Activated T-helper 2 cell treated with anti-CD3 and anti-CD28 coated beads, Interferon-gamma antibody, Interleukin-2, Interleukin-4, amounts not matched to agents 10 μg/mL and 5 μg/mL and 100 μg/mL, durations not matched to agents 14 hours and 24 hours and 36 hours (primary cell): ENCODE measurements at places on chromosomes 13 and 19. TPM values are rescaled to one million over a fixed set of nuclear protein-coding genes. Genes with fewer than 3 reads are reported as not detected.

LAIR2 gene
- total RNA-seq = 76.8 and 77.7 TPM in 2 replicates

OR7D2 gene
- total RNA-seq = 0.37 and 0.62 TPM in 2 replicates

ZNF700 gene
- 14.5 and 14.6 TPM in 2 replicates for total RNA-seq

ZNF534 gene
- not detected in 2 replicates for total RNA-seq

- no peak for DNase-seq
These were observed 4.9 kb downstream of the CACTIN start for GRCh38 chr19:3621689-3622088.

- DNase-seq = no peak
These were observed 17.7 kb downstream of the NFIX start for GRCh38 chr19:13012690-13013608.

- DNase-seq = no peak
These were observed 11.4 kb upstream of the TCF3 start for GRCh38 chr19:1663852-1664251.

GRCh38 chr19:46373491-46374359, 26.8 kb downstream of the PPP5C start:
- DNase-seq = no peak

GRCh38 chr19:11361037-11361770, 6.0 kb downstream of the PLPPR2 start:
- DNase-seq = no peak

- peak; percentile 39 for DNase-seq
These were observed 26.5 kb upstream of the LSM14A start for GRCh38 chr19:34145741-34146202.

- DNase-seq = no peak
These were observed 22.9 kb downstream of the LRCH1 start for GRCh38 chr13:46575818-46576221.

DNA sequence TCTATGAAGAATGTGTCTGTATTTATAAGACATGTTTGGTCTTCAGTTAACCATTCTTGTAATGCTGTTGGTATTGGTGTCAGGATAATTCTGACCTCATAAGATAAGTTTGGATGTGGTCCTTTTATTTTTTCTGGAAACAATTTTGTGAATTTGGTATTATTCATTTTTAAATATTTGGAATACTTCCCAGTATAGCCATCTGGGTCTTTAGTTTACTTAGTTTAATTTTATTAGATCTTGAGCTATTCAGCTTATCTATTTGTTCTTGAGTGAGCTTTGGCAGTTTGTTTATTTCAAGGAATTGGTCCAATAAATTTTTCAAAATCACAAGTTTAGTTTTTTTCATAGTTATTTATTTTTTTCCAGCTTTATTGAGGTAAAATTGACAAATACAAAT, 335.4 kb upstream of the PCDH20 start:
- DNase-seq = no peak

DNA sequence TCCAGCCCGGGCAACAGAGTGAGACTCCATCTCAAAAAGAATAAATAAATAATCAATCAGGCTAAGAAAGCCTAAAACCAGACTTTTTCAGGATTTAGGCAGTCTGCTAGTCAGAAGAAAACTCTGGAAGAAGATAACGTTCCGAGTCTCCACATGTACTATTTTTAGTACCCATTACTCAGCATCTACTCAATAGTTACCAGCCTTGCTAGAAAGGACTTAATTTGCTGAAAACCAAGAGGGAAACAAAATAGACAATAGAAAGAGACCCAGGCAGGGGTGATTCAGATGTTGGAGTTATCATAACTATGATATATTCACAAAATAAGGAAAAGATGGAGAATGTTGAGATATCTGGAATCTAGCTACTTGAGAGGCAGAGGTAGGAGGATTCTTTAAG, 3.6 kb upstream of the LIN7B start:
- DNase-seq = no peak

GRCh38 chr13:33290421-33290965, 4.9 kb upstream of the STARD13 start:
- DNase-seq = no peak

DNA sequence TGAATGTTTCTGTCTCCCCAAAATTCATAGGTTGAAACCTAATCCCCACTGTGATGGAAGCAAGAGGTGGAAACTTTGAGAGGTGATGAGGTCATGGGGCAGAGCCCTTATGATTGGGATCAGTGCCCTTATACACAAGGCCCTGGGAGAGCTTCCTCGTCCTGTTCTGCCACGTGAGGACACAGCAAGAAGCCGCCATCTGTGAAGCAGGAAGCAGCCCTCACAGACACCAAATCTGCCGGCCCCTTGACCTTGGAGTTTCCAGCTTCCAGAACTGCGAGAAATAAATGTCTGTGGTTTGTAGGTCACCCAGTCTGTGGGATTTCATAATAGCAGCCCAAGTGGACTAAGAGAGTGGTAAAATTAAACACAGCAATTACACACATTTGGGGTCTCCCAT, 737.4 kb downstream of the UQCRFS1 start:
- no peak for DNase-seq

DNA sequence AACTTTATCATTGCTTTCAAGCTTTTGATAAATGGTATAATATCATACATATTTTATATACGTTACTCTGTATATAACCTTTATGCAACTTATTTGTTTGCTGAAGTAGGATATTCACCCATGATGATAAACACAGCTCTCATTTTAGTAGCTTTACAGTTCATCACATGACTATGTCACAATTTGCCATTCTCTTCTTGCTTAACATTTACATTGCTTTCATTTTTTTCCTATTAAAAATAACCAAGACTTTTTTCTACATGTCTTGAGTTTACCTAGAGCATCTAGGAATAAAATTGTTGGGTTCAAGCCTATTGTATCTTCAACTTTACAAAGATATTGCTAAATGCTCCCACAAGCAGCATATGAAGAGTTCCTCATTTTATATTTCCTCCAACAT, 54.0 kb downstream of the KCNRG start:
- no peak for DNase-seq
